Regular cardiac myocyte (primary cell): ENCODE measurements at places on chromosomes 4 and X. TPM values are rescaled to one million over a fixed set of nuclear protein-coding genes. Genes with fewer than 3 reads are reported as not detected.

The BEX1 gene
- 24.7 and 31.9 TPM in 2 replicates for total RNA-seq

The EMCN gene
- 2.5 and 6.5 TPM in 2 replicates for total RNA-seq

The CYP4V2 gene
- total RNA-seq: 18.2 and 34.7 TPM in 2 replicates

The GAGE13 gene
- total RNA-seq: not detected in 2 replicates

The GLOD5 gene
- not detected in 2 replicates for total RNA-seq

The GASK1B gene
- total RNA-seq: 33.0 and 81.7 TPM in 2 replicates

The SCRG1 gene
- total RNA-seq: 0.19 and 0.56 TPM in 2 replicates

The TEX11 gene
- total RNA-seq: not detected in 2 replicates

The TMPRSS11B gene
- total RNA-seq: not detected in 2 replicates

The HPSE gene
- 0.56 and 0.58 TPM in 2 replicates for total RNA-seq

The ZNF732 gene
- total RNA-seq: 0.28 and 1.2 TPM in 2 replicates

The COX7B2 gene
- total RNA-seq: not detected in 2 replicates

The TSPAN7 gene
- 0.28 TPM in 1 of 2 replicates, not detected in the other for total RNA-seq

The MAGEB10 gene
- not detected in 2 replicates for total RNA-seq

The MCF2 gene
- total RNA-seq: not detected in 2 replicates

The ARHGAP6 gene
- total RNA-seq: 4.4 and 4.8 TPM in 2 replicates

The SEL1L3 gene
- total RNA-seq: 68.8 and 126 TPM in 2 replicates

The PPID gene
- total RNA-seq: 30.2 and 45.4 TPM in 2 replicates

The TMEM271 gene
- total RNA-seq: not detected in 2 replicates

The TEX13B gene
- not detected in 2 replicates for total RNA-seq

The CFAP299 gene
- 6.5 and 8.5 TPM in 2 replicates for total RNA-seq

The KIAA1210 gene
- total RNA-seq: not detected in 2 replicates

The MAGEA2 gene
- total RNA-seq: not detected in 2 replicates

The ARMCX2 gene
- total RNA-seq: 112 and 123 TPM in 2 replicates

The MAGEH1 gene
- 47.2 and 48.5 TPM in 2 replicates for total RNA-seq

The H2BW2 gene
- total RNA-seq: not detected in 2 replicates

The FOXP3 gene
- total RNA-seq: under 0.01 TPM in 1 of 2 replicates, not detected in the other

The IL3RA gene
- total RNA-seq: 0.19 TPM in 1 of 2 replicates, not detected in the other
